Cerebellar nuclear complex (tissue), 1 donor: ENCODE measurements at places on chromosomes 1 and 21.

- DNase-seq: no peak
Observed at GRCh38 chr1:208159555-208160258, 84.5 kb downstream of the PLXNA2 start.

DNA sequence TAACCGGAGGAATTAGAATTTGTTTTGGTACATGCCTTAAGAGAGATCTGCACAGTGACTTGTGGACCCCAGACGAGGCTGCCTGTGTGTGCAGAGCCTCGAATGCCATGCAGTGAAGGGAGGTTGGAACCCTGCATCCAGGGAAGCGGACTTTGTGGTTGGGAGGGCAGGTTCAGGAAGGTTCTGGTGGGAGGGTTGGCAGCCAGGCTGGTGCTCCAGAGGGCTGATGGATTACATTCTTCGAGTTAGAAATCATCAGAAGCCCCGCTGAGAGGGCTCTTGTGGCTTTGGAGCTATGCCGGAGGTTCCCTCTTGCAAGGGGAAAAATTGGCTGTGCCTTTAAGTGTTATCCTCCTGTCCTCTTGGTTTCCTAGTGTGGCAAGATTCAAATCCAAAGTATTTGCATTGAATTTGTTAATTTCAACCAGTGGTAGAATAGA is 21.1 kb downstream of the ROR1 start:
- DNase-seq: no peak

DNA sequence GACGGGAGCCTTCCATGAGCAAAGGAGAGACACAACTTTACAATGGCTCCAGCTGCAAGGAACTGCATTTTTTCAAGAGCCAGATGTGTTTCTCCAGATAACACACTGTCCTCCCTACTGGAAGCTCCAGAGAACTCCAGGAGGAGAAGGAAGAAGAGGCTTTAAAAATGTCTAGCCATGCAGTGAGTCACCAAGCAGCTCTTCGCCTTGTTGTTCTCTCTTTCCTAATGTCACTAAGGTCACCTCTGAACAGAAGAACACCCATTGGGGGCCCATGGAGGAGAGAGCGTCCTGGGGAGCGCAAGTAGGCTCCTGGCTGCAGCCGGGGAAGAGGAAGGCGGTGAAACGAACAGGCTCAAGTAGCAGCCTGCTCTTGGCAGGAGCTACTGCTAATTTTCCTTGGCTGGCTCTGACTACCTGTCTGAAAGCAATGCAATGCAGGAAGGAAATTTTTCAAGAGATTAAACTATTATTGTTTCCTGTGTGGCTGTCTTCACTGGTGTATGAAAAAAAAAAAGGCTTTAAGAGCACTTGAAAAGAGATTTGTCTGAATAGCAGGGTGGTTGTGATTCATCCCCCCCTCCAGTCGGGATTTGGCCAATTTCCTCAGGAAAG is 321.9 kb downstream of the SETD4 start:
- DNase-seq: no peak

DNA sequence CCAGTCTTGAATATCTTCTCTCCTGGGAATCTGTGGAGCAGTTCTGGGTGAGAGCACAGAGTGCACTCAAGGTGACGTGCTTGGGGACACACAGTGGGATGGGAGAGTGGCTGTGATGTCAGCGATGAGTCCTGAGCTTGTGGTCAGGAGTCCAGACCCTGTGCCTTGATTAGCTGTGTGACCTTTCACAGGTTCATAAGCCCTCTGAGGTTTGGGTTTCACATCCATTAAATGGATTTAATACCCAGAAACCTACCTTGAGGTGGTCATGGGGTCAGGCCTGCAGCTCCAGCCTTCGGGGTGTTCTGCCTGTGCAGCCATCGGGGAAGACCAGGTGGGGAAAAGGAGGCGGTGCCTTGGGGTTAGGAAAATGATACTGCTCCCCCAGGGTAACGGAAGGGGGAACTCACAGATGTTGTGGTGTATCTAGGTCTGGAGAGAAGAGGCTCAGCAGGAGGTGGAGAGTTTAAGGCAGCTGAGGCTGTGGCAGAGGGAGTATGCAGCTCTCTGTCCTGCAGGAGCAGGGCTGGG is 38.5 kb upstream of the ETV3 start:
- DNase-seq: no peak

GRCh38 chr1:161188381-161188780 is 10.5 kb downstream of the ADAMTS4 start:
- DNase-seq: no peak

GRCh38 chr1:117017648-117018047 is 16.1 kb downstream of the CD101 start:
- no peak for DNase-seq

DNA sequence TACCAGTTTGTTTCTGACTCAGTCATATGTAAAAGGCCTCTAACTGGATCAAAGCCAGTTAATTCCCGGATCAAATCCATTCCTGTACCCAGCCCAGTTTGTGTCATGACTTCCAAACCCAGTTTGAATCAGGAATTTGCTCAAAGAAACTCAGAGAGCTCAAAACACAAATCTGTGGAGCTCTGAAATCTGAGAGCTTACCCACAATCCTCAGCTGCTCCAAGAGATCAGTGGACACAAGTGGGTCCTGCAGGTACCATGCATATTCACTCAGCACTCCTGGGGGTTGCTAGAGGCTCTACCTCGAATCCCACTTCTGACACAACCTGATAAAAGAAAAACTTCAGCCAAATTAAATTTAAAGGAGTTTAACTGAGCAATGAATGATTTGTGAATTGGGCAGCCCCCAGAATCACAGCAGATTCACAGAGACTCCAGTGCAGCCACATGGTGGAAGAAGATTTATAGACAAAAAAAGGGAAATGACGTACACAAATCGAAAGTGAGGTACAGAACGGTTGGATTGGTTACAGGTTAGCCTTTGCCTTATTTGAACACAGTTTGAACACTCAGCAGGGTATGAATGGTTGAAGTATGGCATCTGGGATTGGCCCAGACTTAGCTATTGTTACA is 11.9 kb upstream of the MRPL55 start:
- DNase-seq: no peak

- DNase-seq: no peak
Observed at GRCh38 chr1:58657082-58657481, 42.8 kb downstream of the MYSM1 start.

DNA sequence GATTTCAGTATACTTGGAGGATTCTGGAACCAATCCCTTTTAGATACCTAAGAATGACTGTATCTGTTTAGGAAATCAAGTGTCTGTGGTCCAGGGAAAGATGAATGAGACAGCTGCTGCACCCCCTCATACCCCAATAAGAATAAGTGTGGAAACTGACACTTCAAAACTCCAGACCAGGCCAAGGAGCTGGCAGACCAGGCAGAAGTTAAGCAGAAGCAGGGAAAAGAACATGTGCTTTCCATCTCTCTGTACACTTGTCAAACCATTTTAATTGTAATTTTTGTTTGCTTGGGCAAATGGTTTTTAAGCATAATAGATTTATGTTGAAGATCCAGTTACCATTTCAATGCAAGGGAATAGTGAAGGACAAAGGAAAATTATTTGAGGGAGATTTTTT is 100.2 kb downstream of the GREM2 start:
- DNase-seq: no peak

GRCh38 chr1:10626791-10627410 is 152.2 kb downstream of the PEX14 start:
- DNase-seq: no peak

DNA sequence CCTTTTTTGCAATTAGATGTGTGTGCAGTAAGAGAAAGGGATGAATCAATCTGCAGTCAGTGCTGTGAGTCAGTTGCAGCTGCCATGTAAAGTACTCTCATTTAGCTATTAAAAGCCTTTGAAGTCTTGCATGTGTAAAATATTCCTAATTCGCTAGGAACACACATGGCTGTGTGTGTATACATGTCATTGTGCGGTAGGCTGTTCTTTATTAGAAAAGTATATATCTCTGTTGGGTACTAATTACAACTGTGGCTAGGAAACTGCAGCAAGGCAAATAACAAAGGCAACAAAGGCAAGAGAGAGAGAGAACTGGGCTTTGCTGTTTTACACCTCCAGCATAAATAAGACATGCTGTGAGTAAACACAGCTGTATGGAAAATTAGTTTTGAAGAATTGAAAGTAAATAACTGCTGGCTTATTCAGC is 41.7 kb downstream of the EPB41 start:
- DNase-seq: no peak

- DNase-seq: no peak
Observed at GRCh38 chr1:166858726-166859419, 17.2 kb downstream of the TADA1 start.

DNA sequence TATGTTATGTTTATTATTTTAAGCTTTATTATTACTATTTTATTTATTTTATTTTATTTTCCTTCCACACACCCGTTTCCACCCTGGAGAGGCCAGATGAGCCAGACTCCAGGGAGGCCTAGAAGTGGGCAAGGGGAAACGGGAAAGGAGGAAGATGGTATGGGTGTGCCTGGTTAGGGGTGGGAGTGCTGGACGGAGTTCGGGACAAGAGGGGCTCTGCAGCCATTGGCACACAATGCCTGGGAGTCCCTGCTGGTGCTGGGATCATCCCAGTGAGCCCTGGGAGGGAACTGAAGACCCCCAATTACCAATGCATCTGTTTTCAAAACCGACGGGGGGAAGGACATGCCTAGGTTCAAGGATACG is 468 bp upstream of the MX1 start:
- DNase-seq: no peak

DNA sequence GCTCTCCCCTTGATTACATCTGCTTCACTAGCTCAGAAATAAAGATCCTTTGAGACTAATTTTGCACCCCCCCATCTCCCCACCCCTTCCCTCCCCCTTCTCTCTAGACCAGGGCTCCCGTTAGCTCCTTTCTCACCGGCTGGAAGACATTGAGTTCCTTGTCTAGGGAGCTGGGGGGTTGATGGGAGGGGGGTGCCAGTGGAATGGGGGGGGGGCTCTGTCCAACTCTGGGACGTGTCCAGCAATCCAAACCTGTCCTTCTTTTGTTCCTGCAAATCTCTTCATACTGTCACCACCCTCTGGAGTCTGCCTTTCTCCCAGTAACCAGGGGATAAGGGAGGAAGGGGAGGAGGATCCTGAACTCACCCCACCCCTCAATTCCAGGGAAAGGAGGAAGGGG is 61.9 kb downstream of the RHBG start:
- no peak for DNase-seq

DNA sequence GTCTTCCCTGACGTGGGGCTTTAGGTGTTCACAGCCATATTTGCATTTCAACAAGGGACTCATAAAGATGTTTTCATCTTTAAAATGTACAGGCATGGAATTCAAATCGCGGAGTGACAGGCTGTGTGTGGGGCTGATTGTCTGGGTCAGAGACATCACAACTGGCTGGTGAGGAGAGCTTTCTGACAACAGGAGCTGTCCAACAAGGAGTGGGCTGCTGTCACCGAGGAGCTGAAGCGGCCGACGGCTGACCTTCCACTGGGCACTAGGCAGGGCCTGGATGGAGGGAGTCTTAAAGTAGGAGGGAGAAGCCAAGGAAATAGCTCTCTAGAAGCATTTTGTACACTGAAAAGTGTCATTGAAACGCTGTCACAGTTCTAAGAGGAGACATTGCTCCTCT is 30.5 kb upstream of the SCMH1 start:
- DNase-seq: no peak

GRCh38 chr1:46194641-46195193 is 3.5 kb downstream of the POMGNT1 start:
- DNase-seq: no peak

GRCh38 chr1:10708757-10709156 is 87.7 kb downstream of the CASZ1 start:
- no peak for DNase-seq

GRCh38 chr1:202251424-202252256 is 58.0 kb downstream of the LGR6 start:
- no peak for DNase-seq

- DNase-seq: no peak
Observed at GRCh38 chr1:78102082-78102481, 56.3 kb downstream of the GIPC2 start.

DNA sequence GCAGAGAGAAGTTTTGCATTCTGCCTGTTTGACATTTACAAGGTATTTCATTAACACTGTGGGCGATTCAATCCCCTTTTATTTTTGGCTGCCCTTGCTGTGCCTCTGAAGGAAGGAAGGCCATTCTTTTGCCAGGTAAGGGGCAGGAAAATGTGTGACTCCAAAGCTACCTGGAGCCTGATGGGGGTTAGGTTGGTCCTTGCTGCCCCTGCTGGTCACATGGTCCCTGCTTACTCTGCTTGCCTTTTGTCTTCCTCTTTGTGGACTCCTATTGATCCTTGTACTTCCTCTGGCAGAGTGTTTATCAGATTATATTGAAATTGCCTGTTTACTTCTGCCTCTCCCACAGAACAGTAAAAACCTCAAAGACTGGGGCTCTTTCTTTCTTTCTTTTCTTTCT is 65.7 kb downstream of the ST6GALNAC3 start:
- no peak for DNase-seq

GRCh38 chr1:155925506-155925905 is 8.7 kb downstream of the KHDC4 start:
- no peak for DNase-seq

GRCh38 chr1:102733491-102734236 is 374.7 kb downstream of the COL11A1 start:
- DNase-seq: no peak

DNA sequence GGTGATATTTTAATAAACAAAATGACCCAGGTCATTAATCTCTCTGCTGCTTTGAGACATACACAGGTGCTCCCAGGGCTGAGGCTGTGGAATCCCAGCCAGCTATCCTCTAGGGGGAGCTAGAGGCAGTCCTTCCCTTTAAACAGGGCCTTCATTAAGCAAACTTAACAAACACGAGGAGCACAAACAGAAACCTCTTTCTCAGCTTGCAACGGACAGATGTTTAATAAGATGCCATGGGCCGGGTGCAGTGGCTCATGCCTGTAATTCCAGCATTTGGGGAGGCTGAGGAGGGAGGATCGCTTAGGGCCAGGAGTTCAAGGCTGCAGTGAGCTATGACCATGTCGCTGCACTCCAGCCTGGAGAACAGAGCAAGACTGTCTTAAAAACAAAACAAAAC is 106.7 kb downstream of the HIVEP3 start:
- no peak for DNase-seq

GRCh38 chr1:75503221-75503974 is 107.5 kb downstream of the SLC44A5 start:
- no peak for DNase-seq

- DNase-seq: no peak
Observed at GRCh38 chr1:67612788-67613241, 72.2 kb upstream of the GADD45A start.

- DNase-seq: no peak
Observed at GRCh38 chr1:28871631-28872401, 42.6 kb upstream of the EPB41 start.
